ENCODE measurements at places on chromosomes 6 and 20.

GRCh38 chr6:45196121-45196520, 132.0 kb upstream of the RUNX2 start:
- no peak for DNase-seq

DNA sequence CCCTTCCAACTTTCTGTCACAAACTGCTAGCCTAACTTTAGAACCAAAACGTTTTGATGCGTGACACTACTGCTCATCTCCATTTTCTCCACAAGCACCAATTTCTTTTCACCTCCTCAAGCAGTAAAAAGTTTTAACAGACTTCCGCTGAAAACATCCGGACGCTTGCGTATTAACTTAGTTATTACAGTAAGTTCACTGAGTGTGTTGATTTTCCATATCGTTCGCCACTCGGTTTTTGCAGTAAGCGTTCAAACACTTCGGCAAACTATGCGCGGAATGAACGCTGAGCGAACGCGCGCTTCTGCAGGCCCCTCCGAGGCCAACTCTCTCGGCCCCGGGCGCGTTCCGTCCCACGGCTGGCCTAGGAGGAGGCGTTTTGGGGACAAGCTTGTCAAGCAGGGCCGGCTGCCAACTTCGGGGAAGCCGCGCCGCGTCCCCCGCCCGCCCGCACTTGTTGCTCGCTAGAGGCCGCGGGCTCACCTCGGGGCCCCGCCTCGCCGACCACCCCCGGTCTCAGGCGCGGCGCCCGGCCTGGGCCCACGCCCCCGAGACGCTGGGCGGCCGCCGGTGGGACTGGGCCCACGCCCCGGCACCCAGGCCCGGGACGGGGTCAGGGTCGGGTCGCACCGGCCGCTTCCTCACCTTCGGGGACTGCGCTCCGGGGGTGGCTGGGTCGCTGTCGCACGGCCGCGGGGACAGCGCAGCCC, 945 bp downstream of the PHF10 start:
- DNase-seq = peak; percentile 71

GRCh38 chr6:129845696-129846095, 15.4 kb downstream of the TMEM244 start:
- no peak for DNase-seq

- DNase-seq = no peak
These were observed 103.4 kb upstream of the RALGAPA2 start for GRCh38 chr20:20815711-20816455.

GRCh38 chr6:50998905-50999304, 180.2 kb downstream of the TFAP2B start:
- DNase-seq = no peak

DNA sequence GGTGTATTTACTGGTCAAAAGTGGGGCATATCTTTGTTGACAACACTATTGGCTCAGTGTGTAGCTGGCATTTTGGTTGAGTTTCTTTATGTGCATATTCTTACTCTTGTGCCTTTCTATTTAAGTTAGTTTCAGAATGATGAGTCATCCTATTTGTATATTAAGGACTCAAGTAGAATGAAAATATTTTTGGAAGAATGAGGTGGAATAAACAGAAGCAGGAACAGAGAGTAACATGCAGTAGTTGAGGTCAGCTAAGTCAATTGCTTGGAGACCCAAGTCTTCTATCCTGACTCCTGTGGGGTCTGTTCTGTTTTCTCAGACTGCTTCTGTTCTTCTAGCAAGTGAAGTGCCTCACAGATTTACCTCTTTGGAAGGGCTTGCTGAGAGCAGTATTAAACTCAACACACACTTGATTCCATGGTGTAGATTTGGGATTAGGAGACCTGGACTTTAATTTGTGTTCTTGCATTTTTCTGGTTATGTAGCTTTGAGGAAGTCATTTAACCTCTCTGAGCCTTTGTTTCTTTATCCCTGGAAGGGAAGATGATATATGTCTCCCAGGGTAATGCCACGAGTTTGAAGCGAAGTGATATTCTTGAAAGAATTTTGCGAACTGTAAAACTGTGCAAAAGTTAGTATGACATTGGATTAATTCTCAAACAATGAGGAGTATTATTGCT, 324.3 kb downstream of the QKI start:
- DNase-seq = no peak

- DNase-seq = peak; percentile 10
These were observed 8.0 kb downstream of the SLC17A3 start for GRCh38 chr6:25866011-25866410.

DNA sequence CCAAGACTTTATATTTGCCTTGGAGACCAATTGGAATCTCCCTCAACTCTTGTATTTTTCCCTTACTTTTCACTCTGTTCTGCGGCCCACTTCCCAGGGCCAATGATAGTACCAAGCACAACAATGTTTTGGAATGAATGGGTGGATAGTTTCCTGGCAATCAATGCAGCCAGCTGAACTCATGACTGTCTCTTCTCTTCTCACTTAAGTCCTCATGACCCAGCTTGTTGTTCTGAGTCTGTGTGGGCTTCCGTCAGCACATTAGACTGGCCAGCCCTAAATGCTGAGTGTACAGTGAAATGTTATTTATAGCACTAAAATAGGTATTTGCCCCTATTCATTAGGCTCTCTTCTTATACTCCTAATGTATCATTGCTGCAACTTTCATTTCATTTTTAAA, 5.6 kb upstream of the MBOAT1 start:
- DNase-seq = no peak

DNA sequence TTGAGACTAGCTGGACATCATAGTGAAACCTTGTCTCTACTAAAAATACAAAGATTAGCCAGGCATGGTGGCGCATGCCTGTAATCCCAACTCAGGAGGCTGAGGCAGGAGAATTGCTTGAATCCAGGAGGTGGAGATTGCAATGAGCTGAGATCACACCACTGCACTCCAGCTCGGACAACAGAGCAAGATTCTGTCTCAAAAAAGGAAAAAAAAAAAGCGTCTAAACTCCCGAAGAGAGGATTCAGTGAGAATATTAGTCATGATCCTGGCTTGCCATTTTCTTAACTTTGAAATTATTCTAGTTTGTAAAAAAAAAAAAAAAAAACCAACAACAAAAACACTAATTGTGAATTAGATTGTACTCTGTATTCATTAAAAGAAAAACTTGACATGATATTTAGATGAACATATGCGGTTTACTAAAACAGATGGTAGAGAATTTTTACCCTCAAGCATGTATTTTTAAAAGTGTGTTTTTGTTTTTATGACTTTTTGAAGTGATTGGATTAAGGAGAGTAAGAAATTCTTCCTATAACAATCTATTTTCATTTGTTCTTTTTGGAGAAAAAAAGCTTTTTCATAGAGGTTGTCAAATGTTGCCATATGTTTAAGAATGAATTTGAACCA, 80.7 kb downstream of the UST start:
- no peak for DNase-seq

GRCh38 chr6:13700232-13700631, 11.4 kb downstream of the RANBP9 start:
- no peak for DNase-seq

- peak; percentile 18 for DNase-seq
These were observed 27.8 kb downstream of the VAPB start for GRCh38 chr20:58416835-58417234.

- DNase-seq = peak; percentile 9
These were observed 94.5 kb downstream of the PERP start for GRCh38 chr6:138012682-138013081.

DNA sequence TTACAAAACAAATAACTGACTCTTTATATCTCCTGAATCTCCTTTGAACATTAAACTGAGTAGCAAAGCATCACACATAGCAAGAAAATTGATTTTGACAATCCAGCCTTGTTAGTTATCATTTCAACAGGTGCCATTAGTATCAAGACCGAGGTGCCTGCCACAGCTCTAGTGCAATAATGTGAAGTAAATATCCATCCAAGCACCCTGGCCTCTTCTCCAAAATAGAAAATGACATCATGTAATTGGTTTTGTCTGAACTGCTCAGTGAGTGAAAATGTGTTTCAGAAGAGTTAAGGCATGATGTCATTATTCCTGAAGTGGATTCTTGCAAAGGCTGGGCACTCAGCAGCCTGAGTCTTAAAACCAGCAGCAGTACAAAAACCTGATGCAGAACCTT, 341.4 kb downstream of the PLCB1 start:
- no peak for DNase-seq

- DNase-seq = no peak
These were observed 92.8 kb downstream of the ARID1B start for GRCh38 chr6:156869980-156870398.

- no peak for DNase-seq
These were observed 29.6 kb downstream of the NTSR1 start for GRCh38 chr20:62738025-62738881.

DNA sequence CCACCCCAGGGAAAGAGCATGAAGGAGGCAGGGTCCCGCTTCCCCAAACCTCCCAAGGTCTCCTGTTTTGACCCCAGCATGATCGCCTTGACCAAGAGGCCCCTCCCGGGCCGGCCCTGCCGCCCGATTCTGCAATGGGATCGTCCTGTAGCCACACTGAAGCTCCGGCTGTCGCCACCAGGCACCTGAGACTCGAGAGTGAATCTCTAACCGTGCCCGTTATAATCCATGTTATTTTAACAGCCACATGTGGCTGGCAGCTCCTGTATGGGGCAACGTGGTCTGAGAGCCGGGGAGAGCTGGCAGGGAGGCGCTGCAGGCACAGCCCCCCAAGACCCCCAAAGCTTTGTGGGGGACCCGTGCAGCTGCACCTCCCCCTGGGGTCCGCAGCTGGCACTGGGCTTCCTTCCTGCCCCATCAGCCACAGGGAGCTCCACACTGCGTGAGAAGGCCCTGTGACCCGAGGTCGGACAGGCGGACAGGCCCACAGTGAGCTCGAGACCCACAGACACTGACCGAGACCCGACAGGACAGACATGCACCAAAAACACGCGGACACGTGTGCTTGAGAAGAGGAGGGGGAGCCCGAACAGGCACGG, 51.3 kb downstream of the KCNQ2 start:
- no peak for DNase-seq

- no peak for DNase-seq
These were observed 73.0 kb upstream of the PBOV1 start for GRCh38 chr6:138291036-138291848.

GRCh38 chr6:141413196-141413595, 719.5 kb upstream of the GJE1 start:
- no peak for DNase-seq

Data from CD4-positive, alpha-beta T cell treated with Interleukin-6 for 4 hours (primary cell).